ENCODE measurements at places on chromosomes 7 and 10.

DNA sequence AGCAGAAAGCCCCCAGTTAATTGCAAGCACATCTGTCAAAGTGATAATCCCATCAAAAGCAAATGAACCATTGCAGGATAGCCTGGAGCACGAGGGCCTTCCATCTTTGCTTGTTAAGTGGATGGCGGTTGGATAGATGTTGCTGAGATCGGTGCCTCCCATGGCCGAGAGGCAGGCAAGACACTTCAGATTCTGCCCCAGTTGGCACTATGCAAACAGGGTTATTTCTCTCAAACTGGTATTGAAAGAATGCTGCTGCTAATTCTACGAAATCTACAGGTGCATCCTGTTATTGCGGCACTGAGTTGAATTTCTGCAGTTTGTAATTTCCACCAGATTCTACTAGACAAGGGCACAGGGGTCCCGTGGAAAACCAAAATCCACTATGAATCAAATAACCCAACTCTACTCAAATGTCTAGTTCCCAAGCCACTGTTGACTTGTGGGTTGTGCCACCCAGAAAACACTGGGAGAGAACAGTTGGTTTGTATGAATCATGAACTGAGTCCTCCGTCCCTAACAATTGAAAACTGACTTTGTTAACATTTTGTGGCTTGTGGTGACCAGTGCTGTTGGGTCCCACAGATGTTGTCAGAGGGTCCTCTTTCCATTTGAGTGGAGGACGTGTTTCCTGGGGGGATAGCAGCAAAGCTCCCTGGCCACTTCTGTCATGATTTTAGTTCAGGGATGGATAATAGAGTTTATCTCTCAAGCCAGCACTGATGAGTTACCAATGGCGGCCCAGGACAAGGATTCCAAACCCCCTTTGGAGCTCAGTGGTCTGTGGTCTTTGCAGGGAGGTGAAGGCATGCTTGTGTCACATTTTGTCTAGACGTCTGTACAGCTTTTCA is 7.1 kb upstream of the IL2RA start:
- peak; percentile 6 for DNase-seq

DNA sequence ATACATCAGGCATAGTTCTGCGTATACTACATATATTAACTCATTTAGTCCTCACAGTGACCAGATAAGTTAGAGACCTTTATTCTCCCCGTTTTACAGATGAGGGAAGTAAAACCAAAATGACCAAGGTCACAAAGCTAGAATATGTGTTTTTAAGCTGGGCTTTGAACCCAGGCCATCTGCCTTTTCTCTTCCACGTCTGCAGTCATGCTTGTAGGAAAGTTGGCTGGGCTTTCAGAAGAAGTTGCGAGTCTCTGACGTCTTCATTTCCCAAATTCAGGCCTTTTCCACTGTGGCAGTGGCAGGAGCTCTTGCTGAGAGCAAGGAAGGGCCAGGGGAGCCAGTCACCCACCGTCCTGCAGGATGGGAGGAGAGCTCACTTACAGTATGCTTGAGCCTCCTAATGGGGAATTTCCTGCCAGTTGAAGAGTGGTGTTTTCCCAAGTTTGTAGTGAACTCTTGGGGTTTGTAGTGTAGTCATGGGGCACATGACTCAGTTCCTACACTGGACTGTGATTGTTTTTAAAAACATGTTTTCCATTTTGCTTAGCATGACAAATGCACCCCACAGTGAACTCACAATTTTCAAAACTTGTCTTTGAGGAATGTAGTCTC is 34.2 kb downstream of the CYP17A1 start:
- DNase-seq, result peak; percentile 92

- DNase-seq, result no peak
These were observed 9.2 kb downstream of the SKAP2 start for GRCh38 chr7:26854876-26855855.

- no peak for DNase-seq
These were observed 12.5 kb upstream of the KCNK18 start for GRCh38 chr10:117184821-117185220.

DNA sequence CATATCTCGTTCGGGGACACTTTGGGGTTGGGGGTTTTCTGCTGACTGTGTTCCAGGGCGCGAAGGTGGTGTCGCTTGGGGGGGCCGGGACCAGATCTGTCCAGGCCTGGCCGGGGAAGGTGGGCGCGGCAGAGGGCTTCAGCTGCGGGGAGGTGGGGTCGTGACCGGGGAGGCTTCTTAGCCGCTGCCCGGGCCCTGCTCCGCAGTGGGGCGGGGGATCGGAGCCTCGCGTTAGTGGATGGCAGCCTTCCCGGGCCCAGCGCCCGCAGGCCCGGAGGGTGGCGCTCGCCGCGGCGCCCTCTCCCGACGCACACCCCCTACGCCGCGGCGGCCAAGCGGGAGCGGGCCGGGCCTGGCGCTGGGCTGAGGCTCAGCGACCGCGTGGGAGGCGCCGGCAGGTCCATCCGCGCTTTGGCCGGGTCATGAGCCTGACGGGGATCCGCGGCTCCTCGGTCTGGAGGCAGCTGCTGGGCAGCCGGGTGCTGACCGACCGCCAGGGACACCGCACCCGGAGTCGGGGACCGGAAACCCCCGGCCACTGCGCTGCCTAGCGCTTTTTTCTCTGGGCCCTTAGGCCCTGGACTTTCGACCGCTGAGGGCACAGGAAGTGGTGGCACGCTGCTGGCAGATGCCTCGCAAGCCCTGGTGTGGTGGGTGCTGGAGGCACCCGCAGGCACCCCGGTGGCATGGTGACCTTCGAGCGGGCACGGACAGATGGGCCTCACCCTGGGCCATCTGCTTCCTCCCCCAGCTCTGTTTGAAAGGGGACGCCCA is 1.2 kb downstream of the AGAP3 start:
- DNase-seq, result no peak

DNA sequence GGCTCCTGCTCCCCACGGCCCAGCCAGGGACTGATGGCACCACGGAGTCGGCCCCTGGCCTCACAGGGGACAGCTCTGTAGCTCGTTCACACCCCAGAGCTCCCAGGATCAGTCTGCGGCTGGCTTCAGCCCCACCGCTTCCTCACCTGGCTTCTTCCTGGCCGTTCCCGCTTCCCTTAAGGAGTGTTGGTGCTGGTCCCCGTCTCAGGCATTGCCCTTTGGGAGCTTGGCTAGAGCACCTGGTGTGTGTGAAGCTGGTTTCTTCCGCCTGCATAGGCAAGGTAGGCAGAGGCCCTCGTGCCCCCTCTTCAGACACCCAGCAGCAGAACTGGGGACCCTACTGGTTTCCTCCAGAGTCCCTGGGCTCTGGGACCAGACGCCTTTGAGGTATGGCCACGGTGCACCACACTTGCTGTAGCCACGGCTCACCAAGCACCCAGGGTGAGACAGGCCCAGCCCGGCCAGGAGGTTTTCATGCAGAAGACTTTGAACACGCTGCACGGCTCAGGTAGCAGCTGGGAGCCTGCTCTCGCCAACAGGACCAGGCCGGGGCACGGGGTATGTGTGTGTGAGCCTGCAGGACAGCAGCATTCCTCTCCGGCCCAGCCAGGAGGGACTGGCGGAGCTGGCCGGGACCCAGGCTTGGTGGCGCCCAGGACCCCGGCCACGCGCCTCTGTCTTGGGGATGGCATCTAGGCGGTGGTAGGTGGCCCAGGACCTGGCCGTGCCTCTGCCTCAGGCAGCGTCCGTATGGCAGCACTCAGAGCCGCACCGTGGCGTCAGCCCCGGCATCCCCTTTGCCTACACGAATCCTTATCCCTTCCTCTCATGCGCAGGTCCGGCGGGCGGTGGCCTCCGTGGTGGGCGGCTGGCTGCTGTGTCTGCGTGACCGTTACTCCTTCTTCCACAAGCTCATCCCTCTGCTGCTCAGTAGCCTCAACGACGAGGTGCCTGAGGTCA is 13.2 kb upstream of the PRKAR1B start:
- peak; percentile 73 for DNase-seq

DNA sequence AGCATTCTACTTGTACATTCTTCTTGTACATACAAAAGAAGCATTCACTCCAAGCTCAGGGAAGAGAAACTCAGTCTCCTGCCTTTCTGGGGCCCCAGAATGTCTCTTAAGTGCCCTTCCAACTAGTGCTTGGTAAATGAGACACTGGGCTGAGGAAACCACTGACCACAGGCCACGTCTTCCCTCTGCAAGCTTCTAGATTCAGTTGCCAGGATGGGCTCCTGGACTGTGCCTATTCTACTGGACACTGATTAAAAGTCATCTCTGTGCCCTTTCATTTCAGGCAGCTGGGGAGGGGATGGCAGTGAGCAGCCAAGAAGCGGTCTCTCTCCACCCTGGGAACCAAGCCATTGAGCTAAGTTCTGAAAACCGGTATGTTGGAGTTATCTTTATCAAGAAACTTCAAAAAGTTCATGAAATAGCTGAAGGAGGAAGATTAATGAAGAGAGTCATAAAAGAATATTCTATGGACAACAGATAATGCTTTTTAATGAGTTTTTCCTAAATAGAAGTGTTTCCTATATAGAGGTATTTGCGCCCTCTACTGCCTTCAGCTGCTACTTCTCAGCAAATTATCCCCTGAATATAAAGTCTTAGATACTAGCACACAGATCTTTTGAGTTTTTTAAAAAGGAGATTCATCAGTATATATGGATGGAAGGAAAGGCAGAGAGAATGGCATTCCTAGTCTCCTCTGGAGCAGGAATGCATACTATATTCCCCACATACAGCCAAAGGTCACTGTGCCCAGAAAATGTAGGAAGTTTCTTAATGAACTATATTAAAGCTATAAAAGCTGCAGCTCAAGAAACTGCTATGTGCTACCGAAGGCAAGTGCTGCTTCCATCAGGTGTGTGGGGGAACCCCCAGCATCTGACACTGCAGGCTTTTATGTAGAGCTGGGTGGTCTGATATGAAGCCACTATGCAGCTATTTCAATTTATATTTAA is 8.4 kb upstream of the IFIT1B start:
- no peak for DNase-seq

GRCh38 chr7:157271315-157271990 is 65.4 kb upstream of the DNAJB6 start:
- peak; percentile 64 for DNase-seq

- no peak for DNase-seq
These were observed 128.6 kb upstream of the PTPRZ1 start for GRCh38 chr7:121744319-121744718.

DNA sequence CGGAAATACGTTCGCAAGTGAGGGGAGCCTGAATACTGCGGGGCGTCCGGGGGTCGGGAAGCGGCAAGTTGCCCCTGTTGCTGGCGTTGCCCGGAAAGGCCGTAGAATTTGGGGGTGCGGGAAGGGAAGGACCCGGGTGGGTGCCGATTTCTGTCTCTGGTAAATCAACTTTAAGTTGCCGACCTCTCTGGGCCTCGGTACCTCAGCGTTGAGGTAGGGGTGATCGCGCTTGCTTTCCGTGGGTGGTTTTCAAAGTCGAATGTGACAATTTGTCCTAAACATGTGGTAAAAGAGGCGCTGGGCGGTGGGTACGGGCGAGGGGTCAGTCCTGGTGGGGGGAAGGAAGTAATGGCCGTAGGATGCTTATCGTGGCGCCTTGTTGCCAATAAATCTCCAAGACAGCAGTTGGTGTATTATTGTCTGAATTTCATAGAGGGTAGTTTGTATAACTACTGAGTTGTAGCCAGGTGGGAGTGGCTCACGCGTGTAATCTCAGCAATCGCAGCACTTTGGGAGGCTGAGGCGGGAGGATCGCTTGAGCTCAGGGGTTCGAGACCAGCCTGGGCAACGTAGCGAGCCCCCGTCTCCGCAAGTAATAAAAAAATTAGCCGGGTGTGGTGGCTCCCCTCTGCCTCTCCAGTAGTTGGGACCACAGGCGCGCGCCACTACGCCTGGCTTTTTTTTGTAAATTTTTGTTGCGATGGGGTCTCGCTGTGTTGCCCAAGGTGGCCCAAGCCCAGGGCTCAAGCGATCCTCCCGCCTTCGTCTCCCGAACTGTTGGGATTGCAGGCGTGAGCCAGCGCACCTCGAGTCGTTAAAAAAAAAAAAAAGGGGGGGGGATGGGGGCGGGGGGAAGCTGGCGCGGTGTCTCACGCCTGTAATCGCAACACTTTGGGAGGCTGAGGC is 644 bp downstream of the BUD23 start:
- no peak for DNase-seq

DNA sequence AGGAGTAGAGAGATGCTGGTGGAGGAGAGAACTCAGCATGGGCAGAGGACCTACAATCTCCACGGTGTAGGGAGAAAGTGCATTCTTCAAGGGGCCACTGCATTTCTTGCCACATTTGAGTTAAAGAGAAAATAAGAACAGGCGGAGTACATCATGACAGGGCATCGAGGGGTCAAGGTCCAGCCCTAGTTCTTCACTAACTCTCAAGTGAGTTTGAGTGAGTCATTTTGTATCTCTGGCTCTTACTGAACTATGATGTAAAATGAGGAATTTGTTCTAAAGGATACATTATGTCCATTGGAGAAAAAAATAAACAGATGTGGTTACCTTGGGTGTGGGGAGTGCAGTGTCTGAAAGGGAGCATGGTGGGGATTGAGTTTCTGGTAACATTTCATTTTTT is 182.9 kb downstream of the XPNPEP1 start:
- DNase-seq, result no peak

All from posterior vena cava (tissue), 2 donors.